ENCODE measurements at places on chromosomes 5 and 9. TPM values are rescaled to one million over a fixed set of nuclear protein-coding genes. Genes with fewer than 3 reads are reported as not detected.

DNA sequence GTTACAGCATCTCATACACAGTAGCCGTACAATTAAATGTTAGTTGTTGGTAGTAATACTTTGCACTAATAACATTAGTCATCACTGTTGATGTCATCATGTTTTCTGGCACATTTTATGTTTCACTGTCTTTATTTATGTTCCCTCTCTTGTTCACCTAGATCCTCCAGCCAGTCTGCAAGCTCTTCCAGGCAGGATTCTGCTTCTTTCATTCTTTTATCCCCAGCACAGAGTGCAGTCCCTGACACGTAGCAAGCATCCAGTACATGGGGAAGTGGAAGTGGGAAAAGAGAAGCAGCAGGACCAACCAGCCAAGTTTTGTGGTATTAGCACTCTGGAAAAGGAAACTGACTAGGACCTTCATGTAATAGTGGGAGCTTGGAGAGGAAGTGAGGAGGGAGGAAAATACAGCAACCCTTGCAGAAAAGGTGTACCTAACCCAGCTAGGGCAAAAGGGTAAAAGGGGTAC lies 89.7 kb upstream of the SLC44A1 start:
- DNase-seq: no peak

DNA sequence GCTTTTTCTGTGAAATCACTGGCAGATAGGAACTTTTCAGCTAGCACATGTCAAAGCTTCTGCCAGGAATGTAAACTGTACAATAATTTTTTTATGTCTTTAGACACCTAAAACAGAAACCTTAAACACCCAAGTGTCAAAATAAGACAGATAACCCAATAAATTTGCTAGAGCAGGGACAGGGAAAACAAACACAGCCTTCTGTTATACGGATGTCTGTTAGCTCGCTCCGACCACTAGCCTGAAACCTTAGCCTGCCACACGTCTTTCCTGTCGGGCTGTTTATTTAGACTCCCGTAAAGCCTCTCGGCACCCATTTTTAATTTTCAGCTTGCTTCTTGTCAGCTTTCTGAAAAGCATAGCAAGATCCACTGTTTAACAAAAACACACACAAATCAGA lies 355.4 kb upstream of the SLC24A2 start:
- no peak for DNase-seq

DNA sequence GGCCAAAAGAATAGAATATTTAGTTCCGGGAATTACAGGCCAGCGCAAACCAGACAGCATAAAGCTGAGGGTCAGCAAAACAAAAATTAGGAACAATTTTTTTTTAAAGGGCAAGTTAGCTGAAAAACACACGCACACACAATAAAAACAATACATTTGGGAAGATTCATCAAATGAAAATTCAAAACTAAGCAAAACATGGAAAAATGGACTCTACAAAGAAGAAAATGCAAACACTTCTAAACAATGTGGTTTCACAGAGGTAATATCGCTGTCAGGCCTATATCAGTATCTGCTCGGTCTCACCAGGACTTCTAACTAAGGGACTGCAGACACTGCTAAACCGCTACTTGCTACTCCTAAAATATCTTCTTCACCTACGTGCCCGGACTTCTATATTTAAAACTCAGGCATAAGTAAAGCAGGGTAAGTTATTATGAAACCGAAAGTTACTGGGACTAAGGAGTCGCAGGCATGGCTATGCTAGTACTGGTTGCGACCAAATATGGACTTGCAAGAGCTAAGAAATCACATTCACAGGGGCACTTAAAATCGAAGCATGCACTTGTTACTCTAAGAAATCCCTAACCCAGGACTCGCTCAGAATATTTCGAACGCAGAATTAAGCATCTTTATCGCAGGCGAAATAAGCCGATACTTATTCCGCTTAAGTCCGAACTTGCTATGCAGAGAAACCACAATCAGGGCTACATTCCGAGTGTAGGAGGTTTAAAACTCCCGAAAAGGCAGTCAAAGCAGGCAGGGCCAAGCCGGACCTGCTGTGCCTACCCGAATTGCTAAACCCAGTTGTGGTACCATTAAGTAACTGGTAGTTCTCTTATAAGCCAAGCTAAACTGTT lies 2.3 kb downstream of the ANXA2R start:
- DNase-seq: no peak

The SPATA31E1 gene
- total RNA-seq: not detected

GRCh38 chr9:109816490-109816889 lies 36.5 kb downstream of the PALM2AKAP2 start:
- DNase-seq: no peak

The RLN1 gene
- 0.42 TPM for total RNA-seq

Data from urinary bladder (tissue), 4 donors.